Activated CD4-positive, alpha-beta memory T cell treated with anti-CD3 and anti-CD28 coated beads, Interleukin-2, amount 10 ng/mL, durations not matched to agents 7 days and 5 days (primary cell): ENCODE measurements at places on chromosomes 5 and 9. TPM values are rescaled to one million over a fixed set of nuclear protein-coding genes. Genes with fewer than 3 reads are reported as not detected.

Gene INSL4
- total RNA-seq: not detected

GRCh38 chr5:142016556-142016955 lies 3.7 kb upstream of the GNPDA1 start:
- peak overlapping the region; percentile 49 for H3K4me3 ChIP-seq
- no peaks in the 10 kb centered on the region for H3K27me3 ChIP-seq
- peak overlapping the region; percentile 94 for H3K27ac ChIP-seq

- no peak for DNase-seq
- H3K27me3 ChIP-seq: peaks cover 2% of the 10 kb centered on the region
- H3K4me3 ChIP-seq: no peak overlapping the region
- no peak overlapping the region for H3K27ac ChIP-seq
- no peaks in the 10 kb centered on the region for H3K36me3 ChIP-seq
These were observed 62.2 kb upstream of the PPARGC1B start for GRCh38 chr5:149667829-149668330.

Gene ADAM19
- total RNA-seq: 309 TPM

- H3K27me3 ChIP-seq: no peaks in the 10 kb centered on the region
- no peaks in the 10 kb centered on the region for H3K4me1 ChIP-seq
- no peak overlapping the region for H3K4me3 ChIP-seq
- H3K36me3 ChIP-seq: no peaks in the 10 kb centered on the region
- no peak overlapping the region for H3K27ac ChIP-seq
- no peak for DNase-seq
These were observed 85.0 kb upstream of the TAF11L2 start for GRCh38 chr5:17412760-17413671.

- no peak overlapping the region for H3K4me3 ChIP-seq
- no peak for DNase-seq
- H3K27me3 ChIP-seq: peaks cover 4% of the 10 kb centered on the region
- no peaks in the 10 kb centered on the region for H3K4me1 ChIP-seq
These were observed 37.8 kb upstream of the PPP3R2 start for GRCh38 chr9:101632611-101633010.

GRCh38 chr5:153979028-153979783 lies 59.5 kb downstream of the FAM114A2 start:
- peaks cover 3% of the 10 kb centered on the region for H3K27me3 ChIP-seq
- no peak overlapping the region for H3K27ac ChIP-seq
- no peak for DNase-seq
- H3K4me1 ChIP-seq: no peaks in the 10 kb centered on the region
- no peaks in the 10 kb centered on the region for H3K36me3 ChIP-seq

DNA sequence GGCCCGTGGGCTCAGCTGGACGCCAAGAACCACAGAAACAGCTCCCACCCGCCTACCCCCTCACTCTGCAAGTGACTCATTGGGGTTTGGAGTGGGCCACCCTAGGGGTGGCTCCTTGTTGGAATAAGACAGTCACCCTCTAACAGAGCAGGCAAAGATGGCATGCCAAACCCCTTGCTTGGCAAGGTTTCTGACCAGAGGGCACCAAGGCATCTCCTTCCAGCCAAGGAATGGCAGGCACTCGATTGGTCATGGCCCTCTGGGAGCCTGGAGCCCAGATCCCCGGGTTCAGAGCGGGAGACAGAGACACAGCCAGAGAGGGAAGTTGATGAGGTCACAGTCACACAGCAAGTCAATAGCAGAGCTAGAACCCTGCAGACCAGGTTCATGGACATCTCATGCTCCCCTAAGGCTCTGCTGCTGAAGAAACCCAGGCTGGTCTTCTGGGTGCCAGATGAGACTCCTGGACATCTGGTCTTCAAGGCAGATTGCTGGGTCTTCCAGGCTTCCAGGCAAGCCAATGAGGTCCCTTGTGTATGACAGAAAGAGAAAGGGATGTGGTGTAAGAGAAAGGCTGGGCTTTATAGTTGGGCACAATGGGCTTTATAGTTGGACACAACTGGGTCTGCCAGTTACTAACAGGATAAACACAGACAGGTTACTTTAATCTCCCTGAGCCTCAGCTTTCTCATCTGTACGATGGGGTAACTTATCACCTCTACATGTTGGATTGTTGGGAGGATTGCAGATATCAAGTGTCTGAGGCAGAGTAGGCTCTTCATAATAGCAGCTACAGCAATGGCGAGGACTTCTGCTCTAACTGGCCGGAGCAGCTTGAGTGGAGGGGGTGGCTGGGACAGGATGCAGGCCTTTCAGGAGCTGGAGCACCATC lies 23.3 kb upstream of the KIF12 start:
- no peaks in the 10 kb centered on the region for H3K36me3 ChIP-seq
- no peaks in the 10 kb centered on the region for H3K4me1 ChIP-seq
- peaks cover 8% of the 10 kb centered on the region for H3K27me3 ChIP-seq
- no peak for DNase-seq
- no peak overlapping the region for H3K4me3 ChIP-seq

DNA sequence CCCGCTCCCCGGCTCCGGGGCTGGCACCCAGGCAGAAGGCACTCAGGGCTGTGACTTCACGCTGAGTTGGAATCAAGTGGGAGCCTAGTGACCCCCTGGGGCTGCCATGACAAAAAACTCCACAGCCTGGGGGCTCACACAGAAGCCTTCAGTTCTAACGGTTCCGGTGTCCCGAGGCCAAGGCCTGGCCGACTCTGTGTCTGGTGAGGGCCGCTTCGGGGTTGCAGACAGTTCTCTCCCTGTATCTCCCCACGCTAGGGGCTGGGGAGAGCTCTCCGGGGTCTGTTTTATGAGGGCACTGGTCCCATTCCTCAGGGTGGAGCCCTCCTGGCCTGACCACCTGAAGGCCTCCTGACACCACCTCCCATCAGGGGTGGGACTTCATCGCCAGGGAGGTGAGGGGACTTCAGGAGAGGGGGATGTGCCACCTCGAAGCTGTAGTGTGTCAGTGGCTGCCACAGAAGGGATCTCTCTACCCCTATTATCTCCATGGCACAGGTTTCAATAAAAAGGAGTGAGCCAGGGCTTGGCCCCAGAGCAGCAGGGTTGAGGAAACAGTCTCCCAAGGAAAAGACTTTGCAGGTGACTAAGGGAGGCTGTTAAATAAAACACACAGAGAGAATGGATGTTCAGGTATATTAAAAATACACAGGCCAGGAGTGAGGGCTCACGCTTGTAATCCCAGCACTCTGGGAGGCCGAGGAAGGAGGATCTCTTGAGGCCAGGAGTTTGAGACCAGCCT lies 1.5 kb upstream of the SLC6A3 start:
- DNase-seq: no peak
- H3K4me1 ChIP-seq: peaks cover 1% of the 10 kb centered on the region
- H3K4me3 ChIP-seq: no peak overlapping the region
- peaks cover 62% of the 10 kb centered on the region for H3K27me3 ChIP-seq
- no peak overlapping the region for H3K27ac ChIP-seq

GRCh38 chr5:110561510-110561909 lies 165.0 kb downstream of the TMEM232 start:
- DNase-seq: no peak
- no peaks in the 10 kb centered on the region for H3K36me3 ChIP-seq
- no peaks in the 10 kb centered on the region for H3K4me1 ChIP-seq
- H3K27me3 ChIP-seq: no peaks in the 10 kb centered on the region

DNA sequence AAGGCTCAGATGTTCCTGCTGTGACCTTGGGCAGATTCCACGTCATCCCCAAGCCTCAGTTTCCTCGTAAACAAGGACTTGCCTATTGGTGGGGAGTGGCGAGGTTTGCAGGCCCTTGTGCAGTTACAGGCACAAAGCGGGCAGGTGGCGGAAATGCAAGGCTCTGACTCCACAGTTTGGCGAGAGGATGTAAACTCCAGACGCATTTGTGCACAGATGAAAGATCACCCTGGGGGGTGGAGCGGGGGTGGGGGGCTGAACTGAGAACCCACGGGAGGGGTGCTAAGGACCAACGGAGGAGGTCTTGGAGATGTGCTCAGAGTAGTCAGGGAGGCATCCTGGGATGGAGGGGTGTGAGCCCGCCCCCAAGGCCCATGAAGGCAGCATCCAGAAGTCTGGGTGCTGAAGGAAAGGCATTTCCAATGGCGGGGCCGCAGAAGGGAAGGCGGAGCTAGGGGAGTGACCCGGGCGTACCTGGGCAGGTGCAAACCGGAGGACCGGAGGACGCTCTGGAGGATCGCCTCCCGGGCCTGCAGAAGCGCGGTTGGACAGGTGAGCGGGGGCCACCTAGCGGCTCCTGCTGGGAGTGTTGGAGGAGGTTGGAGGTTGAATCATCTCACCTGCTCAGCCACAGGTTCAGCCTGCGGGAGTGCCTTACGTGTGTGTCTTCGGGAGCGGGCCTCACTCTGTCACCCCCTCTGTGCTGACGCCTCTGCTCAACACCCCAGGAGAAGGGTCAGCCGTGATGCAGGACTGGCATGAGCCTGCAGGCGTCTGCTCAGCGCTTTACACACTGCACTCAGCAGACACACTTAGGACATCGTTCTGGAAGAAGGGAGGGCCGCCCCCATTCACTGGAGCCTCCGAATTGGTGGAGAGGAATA lies 1.9 kb upstream of the FIBCD1 start:
- peaks cover 3% of the 10 kb centered on the region for H3K36me3 ChIP-seq
- DNase-seq: peak; percentile 76
- H3K27ac ChIP-seq: no peak overlapping the region
- no peak overlapping the region for H3K4me3 ChIP-seq
- peaks cover 42% of the 10 kb centered on the region for H3K27me3 ChIP-seq
- peaks cover 12% of the 10 kb centered on the region for H3K4me1 ChIP-seq

- no peak overlapping the region for H3K27ac ChIP-seq
- H3K36me3 ChIP-seq: peaks cover 3% of the 10 kb centered on the region
- H3K27me3 ChIP-seq: peaks cover 13% of the 10 kb centered on the region
- no peak overlapping the region for H3K4me3 ChIP-seq
These were observed 39.1 kb upstream of the RANBP6 start for GRCh38 chr9:6054280-6055099.

Gene FOXD4
- total RNA-seq: 0.13 TPM

GRCh38 chr5:156513123-156513815 lies 186.3 kb downstream of the SGCD start:
- no peaks in the 10 kb centered on the region for H3K36me3 ChIP-seq
- DNase-seq: no peak
- H3K27me3 ChIP-seq: no peaks in the 10 kb centered on the region
- no peak overlapping the region for H3K4me3 ChIP-seq
- no peaks in the 10 kb centered on the region for H3K4me1 ChIP-seq

GRCh38 chr9:133783331-133783731 lies 45.2 kb upstream of the SARDH start:
- no peak overlapping the region for H3K27ac ChIP-seq
- H3K4me1 ChIP-seq: peaks cover 10% of the 10 kb centered on the region
- H3K4me3 ChIP-seq: no peak overlapping the region
- DNase-seq: no peak

GRCh38 chr9:132945186-132946130 lies 1.0 kb upstream of the TSC1 start:
- peak overlapping the region; percentile 91 for H3K4me3 ChIP-seq
- H3K36me3 ChIP-seq: peaks cover 3% of the 10 kb centered on the region
- H3K27me3 ChIP-seq: no peaks in the 10 kb centered on the region
- peaks cover 26% of the 10 kb centered on the region for H3K4me1 ChIP-seq
- DNase-seq: no peak

Gene ACSL6
- total RNA-seq: 10.6 TPM

Gene RUFY1
- 36.1 TPM for total RNA-seq

GRCh38 chr5:170095646-170096045 lies 10.1 kb upstream of the FOXI1 start:
- no peaks in the 10 kb centered on the region for H3K36me3 ChIP-seq
- H3K27ac ChIP-seq: no peak overlapping the region
- no peak overlapping the region for H3K4me3 ChIP-seq

Gene IL3
- total RNA-seq: 1.4 TPM

DNA sequence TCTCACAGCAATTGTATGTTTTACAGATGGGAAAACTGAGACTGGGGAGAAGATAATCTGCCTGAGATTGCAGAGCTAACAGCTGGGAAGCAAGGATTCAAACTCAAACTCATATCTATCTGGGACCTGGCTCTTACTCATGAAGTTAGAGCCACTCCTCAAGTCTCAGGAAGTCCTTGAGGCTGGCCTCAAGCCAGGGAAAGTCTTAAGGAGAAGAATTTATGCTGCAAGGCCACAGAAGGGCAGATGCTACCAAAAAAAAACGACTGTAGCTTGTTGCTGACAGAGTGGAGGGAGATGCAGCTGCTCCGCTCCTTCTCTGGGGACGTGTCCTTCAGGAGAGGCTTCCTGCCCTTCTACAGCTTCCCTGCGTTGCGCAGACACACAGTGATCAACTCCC lies 39.8 kb downstream of the BARHL1 start:
- DNase-seq: no peak
- H3K27ac ChIP-seq: no peak overlapping the region
- H3K4me3 ChIP-seq: no peak overlapping the region
- no peaks in the 10 kb centered on the region for H3K27me3 ChIP-seq
- peaks cover 3% of the 10 kb centered on the region for H3K36me3 ChIP-seq

DNA sequence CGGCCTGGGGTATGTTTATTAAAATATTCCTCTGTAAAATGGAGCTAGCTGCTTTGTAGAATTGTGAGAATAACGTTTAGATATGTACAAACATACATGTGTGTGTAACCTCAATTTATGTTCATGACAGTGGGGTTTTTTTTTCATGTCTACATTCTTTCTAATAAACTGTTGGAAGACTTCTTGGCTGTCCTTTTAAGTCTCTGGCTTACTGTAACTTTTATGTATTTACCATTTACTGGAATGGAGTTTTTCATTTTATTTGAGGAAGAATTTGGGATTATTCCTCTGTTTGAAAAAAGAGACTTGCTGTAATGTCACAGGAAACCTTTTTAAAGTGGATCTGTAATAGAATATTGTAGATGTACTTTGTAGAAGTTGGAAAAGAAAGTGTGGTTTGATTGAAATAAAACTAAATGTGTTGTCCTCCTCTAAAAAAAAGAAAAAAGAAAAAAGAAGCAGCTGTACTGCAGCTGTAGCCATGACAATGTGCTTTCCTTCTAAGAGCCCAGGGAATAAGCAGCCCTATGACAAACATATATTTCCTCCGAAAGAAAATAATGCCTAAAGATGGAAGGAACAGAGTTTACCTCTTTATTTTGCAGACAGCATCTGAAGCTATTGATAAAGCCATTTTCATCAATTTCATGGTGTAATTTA lies 71.2 kb upstream of the FREM1 start:
- no peaks in the 10 kb centered on the region for H3K4me1 ChIP-seq
- H3K27ac ChIP-seq: no peak overlapping the region
- no peaks in the 10 kb centered on the region for H3K36me3 ChIP-seq
- no peak for DNase-seq
